H1 (cell line): ENCODE measurements at places on chromosomes 4 and X.
A peak's percentile ranks its signal among the peaks of the same experiment; 100 is the strongest.

GRCh38 chr4:41644915-41645295 lies 103.6 kb downstream of the PHOX2B start:
- DNase-seq, result no peak

DNA sequence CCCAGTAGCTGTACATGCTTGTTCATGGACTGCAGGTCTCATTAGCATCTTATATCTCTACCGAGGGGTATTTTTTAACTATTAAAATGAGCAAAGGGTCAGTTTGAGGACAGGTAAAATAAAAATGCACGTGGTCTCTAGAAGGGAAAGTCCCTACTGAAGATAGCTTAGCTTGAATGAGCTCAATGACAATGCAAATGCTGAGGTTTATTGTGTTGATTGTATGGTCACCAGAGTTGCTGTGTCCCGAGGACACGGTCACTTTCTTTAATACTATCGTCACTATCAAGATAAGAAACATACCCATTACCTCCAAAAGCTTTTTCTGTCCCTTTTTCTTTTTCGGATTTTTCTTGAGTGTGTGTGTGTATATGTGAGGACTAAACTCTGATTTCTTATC lies 250.5 kb upstream of the PRKX start:
- no peak for DNase-seq

DNA sequence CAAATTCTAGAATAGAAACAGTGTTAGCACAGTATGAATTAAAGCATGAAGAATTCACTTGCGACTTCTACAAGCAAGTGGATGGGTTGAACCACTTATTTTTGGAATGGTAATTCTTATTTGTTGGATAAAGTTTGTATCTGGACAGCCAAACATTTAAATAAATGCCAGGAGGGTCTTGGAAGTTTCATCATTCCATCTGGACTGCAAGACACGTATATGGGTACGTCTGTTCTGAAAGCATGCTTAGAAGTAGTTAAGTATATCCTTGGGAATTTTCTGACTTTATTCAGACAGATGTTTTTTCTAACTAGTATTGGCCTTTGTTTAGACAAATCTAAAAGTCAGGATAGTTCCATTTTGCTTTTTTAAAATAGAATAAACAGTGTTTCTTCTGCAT lies 77.5 kb upstream of the CASK start:
- DNase-seq, result no peak

DNA sequence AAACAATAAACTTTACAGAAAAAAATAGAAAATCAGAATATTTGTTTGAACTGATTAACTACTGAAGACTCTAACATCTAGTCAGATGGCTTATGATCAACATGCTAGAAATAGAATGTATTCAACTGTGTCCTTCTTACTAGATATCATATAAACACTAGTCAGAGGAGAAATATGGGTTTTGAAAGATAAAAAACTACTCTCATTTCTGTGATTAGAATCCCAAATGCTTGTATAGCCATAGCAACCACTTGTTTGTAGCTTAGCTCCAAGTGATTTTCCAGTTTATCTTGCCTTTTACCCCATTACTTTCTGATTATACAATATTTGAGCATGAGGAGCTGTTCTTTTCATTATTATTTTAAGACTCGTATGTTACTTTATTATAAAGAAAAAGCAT lies 31.2 kb downstream of the USP38 start:
- DNase-seq, result no peak

DNA sequence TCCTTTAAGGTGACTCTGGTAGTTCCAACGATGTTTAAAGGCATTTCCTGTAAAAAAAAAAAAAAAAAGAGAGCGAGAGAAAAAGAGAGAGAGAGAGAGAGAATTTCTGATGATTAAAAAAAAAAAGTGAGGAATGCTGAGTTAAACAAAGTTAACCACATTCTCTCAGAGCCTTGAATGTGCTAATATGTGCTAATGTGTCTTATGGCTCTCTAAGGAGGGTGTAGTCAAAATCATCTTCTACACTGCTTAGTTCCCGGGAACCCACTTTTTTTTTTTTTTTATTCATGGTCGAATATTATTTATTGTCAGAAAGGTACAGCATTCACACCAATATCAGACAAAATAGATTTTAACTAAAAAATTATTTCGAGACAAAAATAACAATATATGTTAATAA lies 111.7 kb downstream of the SNCA start:
- DNase-seq, result no peak

GRCh38 chr4:3403348-3403906 lies 38.3 kb upstream of the HGFAC start:
- no peak for DNase-seq

- no peak for DNase-seq
Measured at GRCh38 chr4:39166177-39166576, 16.2 kb upstream of the WDR19 start.

DNA sequence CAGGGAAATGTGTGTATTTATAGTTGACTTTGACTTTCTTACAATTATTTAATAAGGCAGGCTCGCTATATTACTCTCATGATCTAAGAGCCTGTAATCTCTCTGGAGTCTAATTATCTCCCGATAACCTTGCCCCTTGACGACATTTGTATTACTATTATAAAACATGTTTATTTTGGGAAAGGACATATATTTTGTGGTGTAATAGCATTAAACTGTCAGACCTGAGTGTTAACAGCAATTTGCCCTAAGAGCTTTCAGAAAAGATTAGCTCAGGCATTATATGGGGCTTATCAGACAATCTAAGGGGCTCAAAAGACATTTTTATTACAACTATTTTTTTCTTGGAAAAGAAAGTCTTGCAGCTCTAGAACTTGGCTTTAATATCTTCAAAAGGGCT lies 427.9 kb upstream of the SLIT2 start:
- DNase-seq, result no peak

DNA sequence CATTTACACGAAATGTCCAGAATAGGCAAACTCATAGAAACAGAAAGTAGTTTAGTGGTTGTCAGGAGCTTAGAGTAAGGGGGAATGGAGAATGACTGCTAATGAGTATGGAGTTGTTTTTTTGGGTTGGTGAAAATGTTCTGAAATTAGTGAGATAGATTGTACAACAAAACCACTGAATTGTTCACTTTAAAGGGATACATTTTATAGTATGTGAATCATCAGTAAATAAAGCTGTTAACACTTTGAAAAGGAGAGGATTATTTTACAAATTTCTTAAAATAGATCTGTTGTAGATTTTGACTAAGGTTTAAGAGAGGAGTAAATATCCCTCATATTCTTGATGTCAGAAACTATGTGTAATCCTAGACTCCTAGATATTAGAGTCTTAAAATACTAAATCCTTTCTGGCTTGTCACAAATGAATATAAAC lies 82.7 kb downstream of the RAPGEF2 start:
- DNase-seq, result no peak

GRCh38 chr4:115332078-115332477 lies 218.7 kb upstream of the NDST4 start:
- DNase-seq, result no peak

DNA sequence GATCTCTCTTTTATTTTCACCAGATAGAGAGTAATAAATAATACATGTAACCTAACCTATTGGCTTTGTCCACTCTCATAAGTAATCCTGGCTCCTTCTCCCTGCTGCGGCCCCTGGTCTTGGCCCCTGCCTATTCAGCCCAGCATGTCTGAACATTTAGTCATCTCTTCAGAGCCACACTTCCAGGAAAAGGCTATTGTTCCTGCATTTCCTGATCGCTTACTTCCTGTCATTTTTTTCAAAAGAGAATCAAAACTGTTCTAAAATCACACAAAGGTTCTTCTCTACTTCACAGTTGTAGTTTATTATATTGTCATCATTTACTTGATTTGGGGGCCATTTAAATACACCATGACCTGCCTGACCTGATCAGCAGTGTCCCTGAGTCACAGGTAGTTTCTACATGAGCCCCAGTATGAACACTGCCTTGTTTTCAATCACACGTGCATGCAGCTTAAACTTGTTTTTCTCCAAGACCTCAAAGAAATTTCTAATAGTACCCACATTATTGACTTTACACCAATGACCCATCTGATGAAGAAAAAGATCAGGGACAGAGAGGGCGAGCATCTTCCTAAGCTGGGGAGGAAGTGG lies 47.4 kb upstream of the KDR start:
- no peak for DNase-seq

GRCh38 chrX:102604327-102604726 lies 5.0 kb downstream of the ARMCX5 start:
- no peak for DNase-seq

DNA sequence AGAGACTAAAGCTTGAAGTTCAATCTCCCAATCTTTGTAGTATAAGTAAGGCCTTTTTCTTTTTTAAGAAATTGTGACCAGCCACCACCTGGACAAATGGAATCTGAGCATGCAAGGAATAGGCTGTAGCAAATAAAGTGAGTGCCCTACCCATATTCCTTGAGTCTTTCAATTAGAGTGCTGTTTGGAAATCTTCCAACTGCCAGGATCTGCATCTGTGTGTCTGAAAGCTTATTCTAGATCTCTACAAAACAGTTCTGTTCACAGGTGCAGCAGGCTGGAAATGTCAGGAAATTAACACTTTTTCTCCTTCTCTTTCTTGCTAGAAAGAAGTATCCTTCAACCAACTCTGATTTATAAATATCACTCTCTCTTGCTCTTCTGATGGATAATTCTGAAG lies 76.7 kb upstream of the NDST3 start:
- DNase-seq, result no peak

GRCh38 chr4:2256781-2257191 lies 5.1 kb downstream of the MXD4 start:
- DNase-seq, result peak; percentile 40

DNA sequence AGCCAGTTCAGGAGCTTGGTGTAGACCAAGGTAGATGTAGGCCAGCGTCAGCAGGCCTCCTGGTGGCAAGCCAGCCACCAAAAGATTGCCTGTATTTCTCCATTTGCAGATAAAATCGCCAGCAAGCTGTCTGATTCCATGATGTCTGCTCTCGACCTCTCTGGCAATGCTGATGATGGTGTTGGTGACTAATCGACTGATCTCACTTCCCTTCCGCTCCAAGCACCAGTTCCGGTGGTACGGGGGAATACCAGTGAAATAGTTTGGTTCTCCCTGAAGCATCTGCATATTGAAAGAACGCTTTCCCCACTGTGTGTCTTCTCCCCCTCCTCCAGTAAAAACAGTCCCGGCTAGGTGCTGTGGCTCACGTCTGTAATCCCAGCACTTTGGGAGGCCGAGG lies 30.4 kb downstream of the GNL3L start:
- DNase-seq, result no peak

DNA sequence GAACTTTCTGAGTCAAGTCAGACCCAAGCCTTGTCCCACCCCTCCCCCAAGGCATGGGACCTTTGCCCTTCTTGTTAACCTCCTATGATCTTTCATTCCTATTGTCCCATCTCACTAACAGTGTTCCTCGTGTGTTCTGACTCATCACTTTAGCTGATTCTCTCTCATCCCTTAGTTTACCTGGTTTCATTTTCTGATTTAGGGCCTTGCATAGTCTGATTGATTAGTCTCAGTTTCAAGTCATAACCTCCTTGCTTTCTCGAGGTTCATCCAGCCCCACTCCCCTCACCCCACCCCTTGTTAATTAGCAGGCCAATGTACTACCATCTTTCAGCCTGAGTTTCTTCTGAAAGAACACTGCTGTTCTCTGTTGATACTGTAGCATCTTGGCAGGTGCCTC lies 517.4 kb downstream of the RPA4 start:
- DNase-seq, result no peak

DNA sequence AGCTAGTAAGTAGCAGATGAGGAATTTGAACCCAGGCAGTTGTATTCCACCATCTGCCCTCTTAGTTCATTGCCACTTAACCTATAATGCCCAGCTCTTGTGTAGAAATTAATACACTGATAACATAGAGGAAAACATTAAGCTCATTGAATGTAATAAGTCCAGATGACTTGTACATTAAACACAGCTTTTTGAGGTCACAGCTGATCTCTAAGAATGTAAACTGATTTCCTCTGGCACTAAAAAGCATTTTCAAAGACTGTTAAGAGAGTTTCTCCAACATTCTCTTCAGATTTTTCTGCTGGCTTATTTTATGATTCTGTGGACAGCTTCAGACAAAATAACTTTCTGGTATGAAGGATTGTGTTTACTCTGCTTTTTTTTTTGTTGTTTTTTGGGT lies 42.7 kb downstream of the HPRT1 start:
- no peak for DNase-seq

DNA sequence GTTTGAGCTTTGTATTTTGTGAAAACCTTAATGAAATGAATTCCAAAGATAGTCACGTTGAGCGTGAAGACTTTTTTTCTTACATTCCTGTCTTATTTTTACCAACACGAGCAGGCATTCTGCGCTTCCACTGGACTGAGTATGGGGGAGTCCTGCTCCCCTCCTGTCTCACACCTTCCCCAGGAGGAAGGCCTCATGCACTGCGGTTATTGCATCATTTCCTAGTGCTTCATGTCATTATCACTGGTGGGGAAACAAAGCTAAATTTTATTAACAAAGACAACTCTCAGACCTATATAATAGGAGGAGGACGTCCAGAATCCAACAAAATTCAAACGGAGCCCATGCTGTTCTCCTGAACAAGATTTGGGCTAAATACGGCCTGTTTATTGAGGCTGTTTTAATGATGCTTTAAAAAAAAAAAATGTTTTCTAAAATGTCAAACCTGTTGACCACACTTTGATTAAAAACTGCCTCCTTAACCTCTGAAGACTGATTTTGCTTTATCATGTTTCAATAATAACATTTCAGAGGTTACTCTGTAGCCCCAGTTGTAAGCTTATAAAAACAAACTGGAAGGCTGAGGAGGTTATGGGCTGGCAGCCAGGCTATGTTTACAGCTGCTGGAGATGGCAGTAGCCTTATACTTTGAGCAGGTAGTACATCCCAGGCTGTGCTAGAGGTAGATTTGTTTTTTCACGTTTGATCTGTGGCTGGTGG lies 118.0 kb downstream of the SOWAHB start:
- no peak for DNase-seq

GRCh38 chr4:170306208-170306607 lies 216.5 kb upstream of the AADAT start:
- DNase-seq, result no peak

- DNase-seq, result no peak
Measured at GRCh38 chr4:29326816-29327215, 1393.4 kb upstream of the PCDH7 start.

DNA sequence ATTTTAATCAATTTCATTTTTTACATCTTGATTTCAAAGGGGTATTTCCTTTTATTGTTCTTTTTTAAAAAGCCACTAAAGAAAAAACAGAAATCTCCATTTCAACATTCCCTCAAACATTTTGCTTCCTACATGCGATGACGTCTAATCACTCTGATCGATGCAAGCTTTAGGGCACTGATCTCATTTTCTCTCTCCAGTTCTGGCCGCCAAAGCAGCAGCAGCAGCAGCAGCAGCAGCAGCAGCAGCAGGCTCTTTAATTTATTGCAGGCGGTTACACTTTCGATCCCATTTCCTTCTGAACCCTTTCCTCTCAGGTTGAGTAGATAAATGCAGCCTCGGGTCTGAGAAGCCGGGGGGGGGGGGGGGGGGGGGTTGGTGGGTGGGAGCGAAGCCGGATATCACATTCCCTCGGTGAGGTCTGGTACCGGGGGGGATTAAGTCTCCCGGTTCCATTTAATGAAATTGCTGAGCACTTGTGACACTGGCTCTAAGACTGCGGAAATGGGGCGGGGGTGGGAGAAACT lies 3.4 kb upstream of the PCDH7 start:
- no peak for DNase-seq

- no peak for DNase-seq
Measured at GRCh38 chr4:87553182-87553581, 24.0 kb upstream of the SPARCL1 start.

- no peak for DNase-seq
Measured at GRCh38 chr4:121811122-121811521, 10.0 kb downstream of the EXOSC9 start.
